Endothelial cell (in vitro differentiated cells): ENCODE measurements at places on chromosomes 4 and X. TPM values are rescaled to one million over a fixed set of nuclear protein-coding genes. Genes with fewer than 3 reads are reported as not detected.

Gene GABRB1
- total RNA-seq: not detected

Gene ERVMER34-1
- 0.44 TPM for total RNA-seq

Gene SPANXB1
- total RNA-seq: not detected

Gene TMEM150C
- 10.5 TPM for total RNA-seq

Gene P2RY8
- not detected for total RNA-seq

Gene CXorf49
- not detected for total RNA-seq

Gene ADAM29
- not detected for total RNA-seq

Gene BEX1
- 60.3 TPM for total RNA-seq

Gene TBX22
- 0.36 TPM for total RNA-seq

Gene NEUROG2
- not detected for total RNA-seq

Gene PLAC1
- 0.72 TPM for total RNA-seq

Gene SLC9B1
- 1.6 TPM for total RNA-seq

Gene DMD
- 5.5 TPM for total RNA-seq

Gene PIN4
- 9.3 TPM for total RNA-seq

Gene F8A2
- total RNA-seq: not detected

Gene IL1RAPL2
- 0.51 TPM for total RNA-seq

Gene HTATSF1
- total RNA-seq: 31.6 TPM

Gene PABPC1L2A
- 3.8 TPM for total RNA-seq

Gene ATRX
- 112 TPM for total RNA-seq

Gene TMEM35A
- total RNA-seq: 2.6 TPM

Gene NALF2
- 0.74 TPM for total RNA-seq

Gene FAT4
- 92.8 TPM for total RNA-seq

Gene PRKG2
- total RNA-seq: 0.72 TPM

Gene HTN1
- not detected for total RNA-seq

Gene FREM3
- total RNA-seq: 0.56 TPM

Gene CDX4
- total RNA-seq: not detected

Gene PASD1
- total RNA-seq: not detected

Gene PNCK
- 0.41 TPM for total RNA-seq

Gene PABPC1L2B
- total RNA-seq: 9.4 TPM

Gene GNL3L
- 32.7 TPM for total RNA-seq

Gene EXOC1L
- not detected for total RNA-seq

Gene PDCL2
- not detected for total RNA-seq

Gene CCDC158
- total RNA-seq: not detected

Gene PPP4R3C
- not detected for total RNA-seq

Gene TLR1
- 0.23 TPM for total RNA-seq

Gene PAGE5
- total RNA-seq: not detected

Gene RPA4
- 1.9 TPM for total RNA-seq

Gene DGKK
- total RNA-seq: 0.49 TPM

Gene SLC9B2
- 5.8 TPM for total RNA-seq

Gene GRID2
- 11.6 TPM for total RNA-seq

Gene PRRG3
- total RNA-seq: 3.7 TPM

Gene FAM9B
- not detected for total RNA-seq

Gene ARSJ
- 11.2 TPM for total RNA-seq

Gene TCEAL7
- 23.7 TPM for total RNA-seq

Gene ADAMTS3
- total RNA-seq: 7.4 TPM

Gene FHDC1
- total RNA-seq: 0.90 TPM

Gene FGB
- not detected for total RNA-seq

Gene AKAP14
- not detected for total RNA-seq

Gene PAGE1
- total RNA-seq: not detected

Gene WAS
- total RNA-seq: 2.7 TPM

Gene BEX4
- total RNA-seq: 85.0 TPM

Gene PPP2R2C
- 1.7 TPM for total RNA-seq
